ENCODE measurements at places on chromosomes 2 and 18. TPM values are rescaled to one million over a fixed set of nuclear protein-coding genes. Genes with fewer than 3 reads are reported as not detected.

GRCh38 chr18:63312019-63312409 is 7.6 kb downstream of the BCL2 start:
- H3K4me3 ChIP-seq, result no peak overlapping the region
- no peak for DNase-seq
- H3K27me3 ChIP-seq, result no peaks in the 10 kb centered on the region
- H3K36me3 ChIP-seq, result no peaks in the 10 kb centered on the region
- no peak overlapping the region for H3K27ac ChIP-seq
- no peaks in the 10 kb centered on the region for H3K4me1 ChIP-seq

TUBA3D gene
- not detected for total RNA-seq

BUB1 gene
- total RNA-seq, result 3.9 TPM

TPO gene
- not detected for total RNA-seq

DNA sequence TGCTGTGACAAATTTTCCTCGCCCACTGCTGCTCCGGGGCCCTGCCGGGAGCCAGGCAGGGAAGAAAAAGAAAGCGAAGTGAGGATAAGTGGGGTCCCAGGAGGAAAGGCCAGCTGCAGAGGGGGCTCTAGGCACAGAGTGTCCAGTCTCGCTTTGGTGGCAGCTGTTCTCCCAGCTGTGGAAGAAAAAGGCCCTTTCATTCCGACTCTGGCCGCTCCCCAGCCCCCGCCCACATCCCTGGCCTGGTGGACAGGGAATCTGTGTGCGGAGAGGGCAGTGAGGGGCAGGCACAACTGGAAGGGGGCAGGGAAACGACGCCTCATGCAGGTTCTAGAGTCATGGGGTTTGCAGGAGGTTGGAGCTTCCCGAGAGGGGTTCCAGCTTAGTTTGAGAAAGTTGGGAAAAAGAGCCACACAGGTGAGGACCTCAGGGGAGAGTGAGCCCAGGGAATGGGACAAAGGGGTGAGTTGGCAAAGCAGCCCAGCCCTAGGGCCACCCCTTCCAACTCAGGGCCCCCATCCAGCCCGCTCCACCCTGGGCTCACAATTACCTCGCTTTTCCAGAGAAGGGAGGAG is 1.8 kb downstream of the RTKN start:
- H3K27ac ChIP-seq, result peak overlapping the region; percentile 71
- H3K36me3 ChIP-seq, result no peaks in the 10 kb centered on the region
- H3K4me3 ChIP-seq, result peak overlapping the region; percentile 68

DNA sequence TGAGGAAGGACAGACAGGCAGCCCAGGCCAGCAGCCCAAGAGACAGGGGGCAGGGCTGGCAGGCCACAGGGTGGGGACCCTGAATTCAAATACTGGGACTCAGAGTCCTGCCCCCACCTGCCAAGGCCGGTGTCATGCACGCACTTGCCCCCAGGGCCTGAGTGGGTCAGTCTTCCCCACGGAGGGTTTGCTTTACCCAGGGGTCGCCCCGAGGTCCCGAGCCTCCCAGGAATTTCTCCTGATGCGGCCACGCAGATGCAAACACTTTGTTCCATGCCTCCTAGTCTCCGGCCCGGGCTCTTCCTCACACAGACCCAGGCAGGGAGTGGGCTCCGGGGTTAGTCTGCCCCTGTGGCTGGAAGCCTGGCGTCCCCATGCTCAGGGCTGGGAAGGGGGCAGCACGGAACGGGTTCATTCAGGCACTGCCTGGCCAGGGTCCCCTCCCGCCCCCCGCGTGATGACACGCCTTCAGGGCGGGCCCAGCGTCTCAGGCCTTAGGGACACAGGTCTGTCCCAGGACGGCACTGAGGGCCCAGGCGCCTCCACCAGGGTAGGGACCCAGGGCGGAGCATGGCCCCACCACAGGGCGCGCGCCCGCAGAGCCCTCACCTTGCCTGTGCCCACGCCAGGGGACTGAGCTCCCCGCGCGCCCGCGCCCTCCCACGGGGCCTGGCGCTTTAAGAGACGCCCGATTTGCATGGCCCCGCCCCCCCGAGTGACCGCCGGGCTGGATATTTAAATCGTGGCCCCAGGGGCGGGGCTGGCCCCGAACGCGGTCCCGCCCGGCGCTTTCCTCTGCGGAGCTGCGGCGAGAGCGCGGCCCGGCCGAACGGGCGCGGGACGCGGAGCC is at the start of gene SNED1:
Gene SNED1 (plus strand): TSS at position 763 of the 850 bp plus-strand sequence. CDS start 220 bp downstream, outside the sequence.
- peaks cover 11% of the 10 kb centered on the region for H3K36me3 ChIP-seq
- H3K4me1 ChIP-seq, result peaks cover 19% of the 10 kb centered on the region
- DNase-seq, result peak; percentile 78
- H3K27me3 ChIP-seq, result no peaks in the 10 kb centered on the region
- H3K4me3 ChIP-seq, result peak within 1 kb of the TSS; percentile 54

DNA sequence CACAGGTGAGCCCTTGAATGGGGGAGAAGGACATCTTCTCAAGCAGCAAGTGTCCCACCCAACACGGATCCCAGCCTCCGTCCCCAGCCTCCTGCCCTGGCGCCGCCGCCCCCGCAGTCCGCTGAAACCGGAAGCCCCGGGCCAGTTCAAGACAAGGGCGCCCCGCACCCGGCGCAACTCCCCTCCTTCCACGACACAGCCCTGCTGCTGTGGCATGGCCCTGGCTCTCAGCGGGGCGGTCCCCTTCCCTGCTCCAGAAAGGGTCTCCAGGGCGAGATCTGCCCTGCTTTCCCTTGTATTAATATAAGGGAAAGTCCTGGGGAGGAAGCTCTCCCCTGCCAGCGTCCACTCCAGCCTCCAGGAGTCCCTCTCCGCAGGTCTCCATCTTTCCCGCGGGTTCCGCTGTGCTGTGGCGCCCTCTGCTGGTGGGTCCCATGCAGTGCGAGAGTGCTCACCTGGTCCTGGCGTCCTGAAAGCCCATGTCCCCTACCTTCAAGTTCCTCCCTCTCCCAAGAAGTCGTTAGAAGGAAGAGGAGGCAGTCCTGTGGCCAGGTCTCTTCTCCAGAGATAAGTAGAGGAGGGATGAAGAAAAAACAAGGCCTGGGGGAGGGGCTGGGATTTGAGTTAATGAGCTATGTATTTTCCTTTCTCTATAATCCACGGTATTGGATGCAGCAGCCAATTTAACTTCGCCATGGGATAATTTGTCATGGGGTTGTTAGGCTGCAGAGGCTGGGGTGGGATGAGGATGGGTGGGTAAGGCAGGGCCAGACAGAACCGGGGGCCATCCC is 176.0 kb downstream of the SMAD2 start:
- no peaks in the 10 kb centered on the region for H3K4me1 ChIP-seq
- no peaks in the 10 kb centered on the region for H3K36me3 ChIP-seq
- DNase-seq, result no peak
- H3K27ac ChIP-seq, result no peak overlapping the region

GRCh38 chr2:173979751-173980351 is 14.7 kb upstream of the SP3 start:
- H3K36me3 ChIP-seq, result no peaks in the 10 kb centered on the region
- peaks cover 10% of the 10 kb centered on the region for H3K4me1 ChIP-seq
- H3K27me3 ChIP-seq, result no peaks in the 10 kb centered on the region
- no peak overlapping the region for H3K27ac ChIP-seq

DNA sequence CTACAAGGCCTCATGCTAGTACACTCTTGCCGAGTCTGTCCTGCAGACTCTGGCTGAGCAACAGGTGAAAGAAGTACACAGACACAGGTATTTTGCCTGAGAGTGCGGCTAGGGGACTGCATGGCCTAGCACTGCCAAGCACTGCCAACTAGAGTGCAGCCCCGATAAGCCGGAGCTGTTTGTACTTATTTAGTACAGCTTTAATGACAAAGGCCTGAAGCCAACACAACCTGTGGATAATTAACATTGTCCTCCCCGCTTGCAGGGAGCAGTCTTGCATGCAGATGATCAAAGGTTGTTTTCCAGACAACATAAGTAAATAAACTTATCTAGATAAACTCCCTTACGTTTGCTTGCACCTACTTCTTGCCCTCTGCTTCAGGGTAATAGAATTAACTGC is 63.7 kb upstream of the MMADHC start:
- peaks cover 9% of the 10 kb centered on the region for H3K4me1 ChIP-seq
- DNase-seq, result no peak
- no peaks in the 10 kb centered on the region for H3K27me3 ChIP-seq
- no peak overlapping the region for H3K4me3 ChIP-seq
- H3K27ac ChIP-seq, result no peak overlapping the region
